Activated CD4-positive, CD25-positive, alpha-beta regulatory T cell treated with anti-CD3 and anti-CD28 coated beads, Interleukin-2, amount 50 U/mL, for 16 hours (primary cell): ENCODE measurements at places on chromosomes 4 and X.

DNA sequence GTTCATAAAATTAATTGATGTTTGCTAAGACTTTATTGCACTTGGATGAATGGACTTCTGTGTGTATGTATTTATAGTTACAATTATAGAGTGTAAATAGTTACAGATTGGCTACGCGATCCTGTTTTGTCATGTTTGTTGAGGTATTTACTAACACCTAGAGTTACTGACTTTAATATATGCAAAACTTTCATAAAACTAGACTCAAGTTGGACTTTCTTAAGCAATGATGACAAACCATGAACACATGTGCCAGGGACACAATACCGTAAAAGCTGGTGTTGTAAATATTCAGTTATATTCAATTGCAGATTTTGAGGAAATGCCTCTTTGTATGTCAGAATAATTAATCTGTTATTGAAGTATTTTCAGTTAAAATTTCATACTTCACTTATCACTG, 6.1 kb downstream of the GRIA2 start:
- DNase-seq: no peak

DNA sequence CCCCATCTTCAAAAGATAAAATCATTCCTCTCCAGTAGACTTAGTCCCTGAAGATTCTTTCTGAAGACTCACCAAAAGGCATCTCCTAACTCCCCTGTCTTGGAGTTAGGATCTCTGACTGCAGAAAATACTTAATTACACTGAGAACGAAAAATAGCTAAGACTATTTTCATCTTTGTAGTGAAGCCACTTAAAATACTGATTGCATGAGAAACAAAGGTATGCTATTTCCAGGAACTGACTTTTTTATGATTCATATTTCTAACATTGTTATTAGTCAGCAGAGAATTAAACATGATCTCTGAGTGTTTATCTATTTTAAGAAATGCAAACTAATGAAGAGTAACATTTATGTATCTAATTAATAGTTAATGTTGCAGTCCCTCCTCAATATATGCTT, 71.8 kb upstream of the NR3C2 start:
- DNase-seq: no peak

GRCh38 chr4:85499573-85499972, 24.6 kb downstream of the ARHGAP24 start:
- DNase-seq: no peak

DNA sequence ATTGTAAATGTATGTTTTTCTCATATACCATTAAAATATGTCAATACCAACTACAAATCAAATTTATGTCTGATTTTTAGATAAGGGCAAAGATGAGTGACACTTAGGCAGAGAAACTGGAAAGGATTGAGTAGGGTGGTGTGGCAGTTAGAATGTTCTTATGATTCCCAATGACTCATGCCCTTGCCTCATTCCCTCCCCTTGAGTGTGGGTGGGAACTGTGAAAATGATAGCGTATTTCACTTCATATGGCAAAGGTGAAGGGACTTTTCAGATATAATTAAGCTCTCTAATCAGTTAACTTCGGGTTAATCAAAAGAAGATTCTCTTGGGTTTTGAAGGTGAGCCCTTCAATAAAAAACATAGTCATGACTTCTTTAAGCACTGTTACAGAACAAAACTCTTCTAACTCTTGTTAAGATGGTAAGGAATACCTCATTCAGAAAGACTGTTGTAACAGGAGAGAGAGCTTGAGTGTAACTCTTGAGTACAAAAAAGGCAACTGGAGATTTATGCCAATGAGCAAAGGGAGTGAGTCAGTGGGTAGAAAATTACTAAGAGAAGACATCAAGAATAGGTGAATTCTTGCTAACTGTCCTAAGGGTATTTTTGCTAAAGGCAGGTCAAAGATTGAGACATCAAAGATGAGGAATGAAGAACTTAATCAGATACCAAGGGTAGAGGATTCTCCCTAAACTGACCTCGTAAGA, 329.5 kb downstream of the KCTD8 start:
- no peak for DNase-seq

GRCh38 chr4:37546586-37546985, 139.6 kb downstream of the RELL1 start:
- no peak for DNase-seq

GRCh38 chr4:65096630-65097029, 573.7 kb downstream of the EPHA5 start:
- no peak for DNase-seq

GRCh38 chr4:170051402-170051801, 25.2 kb upstream of the MFAP3L start:
- DNase-seq: no peak

DNA sequence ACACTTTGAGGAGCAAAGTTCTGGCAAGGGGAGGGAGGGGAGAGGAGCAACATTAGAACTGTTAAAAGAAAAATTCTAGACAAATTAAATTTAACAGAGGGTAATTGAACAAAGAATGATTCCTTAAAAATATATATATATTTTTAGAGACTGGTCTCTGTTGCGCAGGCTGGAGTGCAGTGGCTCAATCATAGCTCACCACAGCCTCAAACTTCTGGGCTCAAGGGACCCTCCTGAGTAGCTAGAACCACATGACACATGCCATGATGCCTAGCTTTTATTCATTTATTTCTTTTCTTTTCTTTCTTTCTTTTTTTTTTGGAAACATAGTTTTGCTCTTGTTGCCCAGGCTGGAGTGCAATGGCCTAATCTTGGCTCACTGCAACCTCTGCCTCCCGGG, 19.1 kb upstream of the SPINK2 start:
- DNase-seq: no peak

GRCh38 chrX:119942831-119943184, 743 bp downstream of the NKAP start:
- DNase-seq: no peak

GRCh38 chr4:113935190-113935589, 44.3 kb downstream of the ARSJ start:
- no peak for DNase-seq

GRCh38 chrX:154370300-154371016, 4.0 kb downstream of the FLNA start:
- no peak for DNase-seq

DNA sequence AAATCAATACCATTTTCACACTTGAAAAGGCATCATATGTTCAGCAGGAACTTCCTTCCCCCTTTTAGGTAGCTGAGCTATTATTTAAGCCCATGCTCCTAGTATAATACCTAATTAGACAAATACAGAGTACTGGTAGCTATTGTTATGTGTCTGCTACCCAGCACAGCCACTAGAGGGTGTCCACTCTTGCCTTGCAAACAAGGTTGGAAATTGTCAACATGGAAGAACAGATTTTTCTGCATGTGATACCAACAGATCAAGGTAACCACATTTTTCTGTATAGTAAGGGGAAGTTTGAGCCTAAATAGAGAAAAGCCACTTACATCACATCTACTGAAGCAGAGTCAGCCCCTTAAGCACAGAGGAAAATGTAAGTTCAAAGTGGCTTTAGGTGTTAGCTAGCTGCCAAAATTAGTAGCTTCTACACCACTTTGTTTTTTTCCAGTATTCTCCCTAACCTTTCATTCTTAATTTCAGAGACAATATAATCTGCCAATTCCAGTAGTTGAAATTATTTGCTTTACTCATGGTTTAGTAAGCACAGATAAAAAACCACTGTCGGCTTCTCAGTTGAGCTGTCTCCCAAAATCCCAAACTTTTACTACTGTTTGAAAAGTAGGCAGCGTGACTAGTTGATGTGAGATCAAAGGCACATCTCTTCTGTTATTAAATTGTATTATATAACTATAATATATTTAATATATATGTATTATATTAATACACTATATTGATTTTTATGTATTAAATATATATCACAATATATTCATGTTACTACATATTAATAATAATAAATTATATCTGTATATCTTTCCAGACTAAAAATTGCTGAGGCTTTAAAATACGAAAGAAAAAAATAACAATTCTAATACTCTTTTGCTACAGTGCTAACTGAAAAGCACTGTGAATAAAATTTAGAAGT, 38.2 kb downstream of the EDNRA start:
- DNase-seq: no peak

GRCh38 chrX:101450085-101450484, 35.2 kb upstream of the ARMCX4 start:
- DNase-seq: no peak

GRCh38 chr4:792626-793092, 33.3 kb downstream of the CPLX1 start:
- no peak for DNase-seq

GRCh38 chr4:7722766-7723387, 216.8 kb downstream of the AFAP1 start:
- no peak for DNase-seq

DNA sequence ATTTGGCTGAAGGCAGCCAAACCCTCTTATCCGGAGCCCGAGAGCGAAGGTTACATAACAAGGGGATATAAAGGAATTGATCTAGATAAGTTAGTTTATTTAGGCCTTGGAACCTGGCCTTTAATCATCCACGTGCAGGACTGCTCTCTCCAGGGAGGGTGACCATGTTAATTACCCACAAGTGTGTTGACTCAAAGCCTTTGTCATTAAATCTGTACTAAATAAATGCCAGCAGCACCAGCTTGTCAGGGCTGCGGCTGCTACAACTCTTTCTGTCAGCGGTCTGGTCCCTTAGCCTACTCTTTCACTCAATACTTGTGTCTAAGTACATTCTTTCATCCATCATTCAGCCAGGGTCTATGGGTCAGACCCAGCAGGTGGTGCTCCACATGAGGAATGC, 206.1 kb downstream of the TBCK start:
- no peak for DNase-seq

- DNase-seq: no peak
Measured at GRCh38 chrX:17689971-17690409, 47.3 kb upstream of the SCML1 start.

- no peak for DNase-seq
Measured at GRCh38 chr4:78426972-78427371, 124.6 kb upstream of the ANXA3 start.

GRCh38 chr4:128322311-128322710, 34.7 kb upstream of the PGRMC2 start:
- DNase-seq: no peak

- no peak for DNase-seq
Measured at GRCh38 chr4:19880206-19880605, 371.5 kb upstream of the SLIT2 start.

DNA sequence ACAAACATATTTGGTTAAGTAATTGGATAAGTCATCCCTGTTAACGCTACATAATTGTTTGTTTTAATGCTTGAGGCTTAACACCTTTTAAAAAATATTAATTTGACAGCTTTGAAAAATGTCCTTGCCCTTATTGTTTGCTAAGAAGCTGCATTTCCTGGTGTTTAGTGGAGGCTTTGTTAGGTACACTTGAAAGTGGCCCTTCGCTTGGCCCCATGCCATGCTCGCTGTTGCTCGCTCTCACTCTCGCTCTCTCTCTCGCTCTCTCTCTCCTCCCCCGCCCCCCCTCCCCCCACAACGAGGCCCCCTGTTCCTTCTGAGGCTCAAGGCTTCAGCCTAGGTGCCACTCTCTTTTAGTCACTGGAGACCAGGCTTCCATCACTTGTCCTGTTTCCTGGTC, 139.6 kb downstream of the DCLK2 start:
- no peak for DNase-seq

DNA sequence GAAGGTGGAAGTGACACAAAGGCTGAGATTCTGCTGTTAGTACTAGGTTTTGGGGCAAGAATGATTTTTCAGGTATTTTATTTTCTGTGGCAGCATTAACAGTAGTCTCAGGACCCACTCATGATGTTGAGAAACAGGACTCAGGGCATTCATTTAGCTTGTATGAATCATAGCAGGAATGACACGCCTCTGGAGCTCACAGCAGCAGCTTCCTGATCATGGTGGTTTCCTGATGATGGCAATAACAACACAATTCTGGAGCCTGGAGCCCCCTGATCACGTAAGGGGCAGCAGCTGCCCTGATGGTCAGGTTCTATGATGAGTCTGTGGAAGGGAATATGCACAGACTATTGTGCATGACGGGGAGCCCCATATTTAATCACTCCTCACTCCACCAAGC, 47.0 kb downstream of the TASL start:
- DNase-seq: no peak

DNA sequence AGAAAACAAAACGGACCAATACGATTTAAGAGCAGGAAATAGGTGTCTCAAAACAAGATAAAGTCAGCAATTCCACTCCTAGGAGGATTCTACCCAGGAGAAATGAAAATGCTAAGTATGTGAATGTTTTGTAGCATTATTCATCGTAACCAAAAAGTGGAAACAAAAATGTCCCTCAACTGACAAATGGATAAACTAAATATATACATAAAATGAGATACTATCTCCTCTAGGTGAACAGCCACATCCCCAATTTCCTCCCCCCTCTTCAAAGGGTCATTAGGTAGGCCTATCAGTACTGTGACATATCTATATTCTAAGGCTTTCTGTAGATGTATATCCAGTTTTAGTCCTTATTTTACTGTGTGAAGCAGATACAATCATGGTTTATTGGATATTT, 18.0 kb downstream of the DDX3X start:
- no peak for DNase-seq

DNA sequence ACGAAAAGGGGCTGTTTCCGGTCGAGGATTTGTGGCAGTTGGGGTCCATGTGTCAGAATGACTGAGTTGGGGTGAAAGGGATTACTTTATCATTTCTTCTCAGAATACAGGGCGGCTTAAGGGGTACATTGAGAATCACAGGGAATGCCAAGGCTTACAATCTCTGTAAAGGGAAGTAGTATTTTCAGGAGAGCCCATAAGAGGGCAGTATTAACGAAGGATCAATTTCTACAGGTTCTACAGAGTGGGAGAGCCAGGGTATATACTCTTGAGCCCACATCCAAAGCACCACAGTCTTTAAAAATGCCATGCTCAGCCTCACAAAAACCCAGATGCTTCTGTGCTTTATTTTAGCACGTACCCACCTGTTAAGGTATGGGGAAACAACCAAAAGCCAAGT, 67.7 kb upstream of the ZXDA start:
- no peak for DNase-seq

DNA sequence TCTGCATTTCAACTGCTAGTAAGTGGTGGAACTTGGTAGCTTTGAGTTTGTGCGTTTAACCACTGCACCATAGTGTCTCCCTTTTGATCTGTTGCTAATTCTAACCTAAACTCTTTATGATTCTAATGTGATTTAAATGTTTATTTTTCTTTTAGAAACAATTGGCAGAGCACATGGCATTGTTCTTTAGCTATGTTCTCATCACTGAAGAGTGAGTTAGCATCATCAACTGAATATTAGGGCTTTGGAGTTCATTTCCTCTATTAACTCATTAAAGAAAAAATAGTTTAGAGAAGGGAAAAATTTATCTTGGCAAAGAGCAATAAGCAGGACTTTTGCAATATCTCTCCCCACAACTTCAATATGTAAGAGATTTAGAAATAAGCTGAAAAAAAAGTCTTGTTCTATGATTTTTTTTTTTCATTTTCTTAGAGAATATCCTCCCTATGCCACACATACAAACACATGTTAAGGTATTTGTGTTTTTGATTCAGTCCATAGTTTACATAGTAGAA, 25.7 kb downstream of the CPEB2 start:
- no peak for DNase-seq

- DNase-seq: no peak
Measured at GRCh38 chr4:48203819-48204218, 65.8 kb downstream of the TEC start.

- DNase-seq: no peak
Measured at GRCh38 chr4:185312699-185313098, 83.0 kb downstream of the LRP2BP start.
